AG09319 (cell line): ENCODE measurements at places on chromosomes 7 and 10.

- no peak for DNase-seq
These were observed 131.3 kb downstream of the GLI3 start for GRCh38 chr7:42105554-42106358.

DNA sequence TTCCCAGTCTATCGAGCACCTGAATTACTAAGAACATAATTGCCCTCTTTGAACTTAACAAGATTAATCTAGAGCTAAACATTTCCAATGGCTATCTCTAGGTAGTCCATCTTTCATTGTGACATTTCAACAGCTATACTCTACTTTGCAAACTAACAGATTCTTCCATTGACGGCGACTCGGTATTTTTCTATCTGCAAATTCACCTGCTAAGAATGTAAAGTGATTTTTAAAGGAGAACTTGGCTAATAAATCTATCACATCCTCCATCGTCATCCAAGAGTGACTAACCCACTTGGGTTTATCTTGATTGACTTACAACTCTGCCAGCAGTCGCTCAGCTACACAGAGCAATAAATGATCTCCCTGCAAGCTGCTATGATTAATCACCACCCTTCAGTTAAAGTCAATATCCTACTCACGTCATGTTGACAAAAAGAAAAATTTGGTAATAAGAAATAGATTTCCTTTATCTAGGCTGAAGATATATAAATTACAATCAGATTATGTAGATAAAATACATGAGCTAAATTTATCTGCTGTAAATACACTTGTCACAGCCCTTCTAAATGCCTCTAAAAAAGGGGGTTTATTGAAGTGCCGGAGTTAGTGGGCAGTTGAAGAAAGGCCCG, 99.5 kb downstream of the SFMBT2 start:
- no peak for DNase-seq

DNA sequence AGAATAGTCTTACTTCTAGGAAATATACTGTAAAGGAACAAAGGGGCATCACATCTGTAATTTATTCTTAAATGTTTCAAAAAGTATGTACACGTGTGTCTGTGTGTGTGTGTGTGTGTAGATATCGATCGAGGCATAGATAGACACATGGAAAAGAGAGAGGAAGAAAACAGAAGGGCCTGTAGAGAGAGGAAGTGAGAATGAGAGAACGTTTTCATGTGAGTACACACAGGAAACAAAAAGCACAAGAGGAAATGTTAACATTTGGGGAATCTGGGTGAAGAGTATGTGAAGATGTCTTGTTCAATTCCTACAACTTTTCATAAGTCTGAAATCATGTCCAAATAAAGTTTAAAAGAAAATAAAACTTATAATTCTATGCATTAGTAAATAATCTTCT, 286.5 kb upstream of the SORCS1 start:
- no peak for DNase-seq

DNA sequence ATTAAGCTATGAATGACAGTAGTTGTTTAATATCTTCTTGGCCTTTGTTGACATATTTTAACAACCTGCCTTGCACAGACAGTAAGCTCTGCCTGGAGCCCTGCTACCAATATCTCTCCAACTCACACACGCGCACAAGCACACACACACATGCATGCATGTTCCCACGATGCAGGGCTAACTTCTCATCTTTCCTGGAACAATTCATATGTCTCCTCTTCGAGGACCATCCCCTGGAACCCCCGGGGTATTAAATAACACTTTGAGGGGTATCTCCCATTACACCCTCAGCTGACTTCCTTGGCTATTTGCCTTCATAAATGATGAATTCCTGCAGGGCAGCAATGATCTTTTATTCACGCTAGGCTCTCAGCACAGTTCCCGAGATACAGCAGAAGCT, 258.0 kb downstream of the TRIL start:
- no peak for DNase-seq

- no peak for DNase-seq
These were observed 90.8 kb downstream of the SFMBT2 start for GRCh38 chr10:7320072-7320471.

- no peak for DNase-seq
These were observed 86.6 kb upstream of the PDK4 start for GRCh38 chr7:95682913-95683312.

GRCh38 chr10:74382663-74383062, 231.6 kb downstream of the ADK start:
- no peak for DNase-seq

DNA sequence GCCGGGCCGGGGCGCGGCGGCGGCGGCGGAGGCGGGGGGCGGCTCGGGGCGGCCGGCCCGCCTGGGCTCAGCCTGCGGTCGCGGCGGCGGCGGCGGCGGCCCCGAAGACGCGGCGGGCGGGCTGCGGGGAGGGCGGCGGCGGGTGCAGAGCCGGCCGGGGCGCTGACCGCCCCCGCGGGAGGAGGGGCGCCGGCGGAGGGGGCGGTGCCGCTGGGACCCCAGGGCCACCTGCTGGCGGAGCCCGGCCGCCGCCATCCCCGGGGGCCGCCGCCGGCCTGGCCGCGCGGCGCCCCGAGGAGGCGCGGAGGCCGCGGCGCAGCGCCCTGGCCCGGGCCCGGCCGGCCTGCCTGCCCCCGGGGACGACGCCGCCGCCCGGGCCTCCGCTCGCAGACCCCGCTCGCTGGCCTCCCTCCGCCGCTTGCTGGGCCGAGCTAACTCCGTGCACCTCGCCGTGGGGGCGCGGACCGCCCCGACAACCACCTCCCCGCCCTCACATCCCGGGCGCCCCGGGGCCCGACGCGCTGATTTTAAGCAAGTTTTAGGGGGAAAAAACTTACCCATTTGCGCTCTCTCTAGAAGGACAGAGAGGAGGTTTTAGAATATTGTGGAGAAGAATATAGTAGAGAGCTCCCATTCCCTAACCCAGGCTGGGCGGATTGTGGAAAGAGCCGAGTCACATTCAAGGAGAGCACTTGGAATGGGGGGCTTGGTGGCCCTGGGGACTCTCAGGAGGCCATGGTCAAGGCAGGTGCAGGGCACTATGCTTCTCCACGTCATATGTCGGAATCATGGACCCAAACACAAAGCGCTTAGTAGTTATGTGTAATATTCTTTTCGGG, at the start of gene BEND7:
TSS of gene BEND7 (minus strand) at position 140 of the 839 bp plus-strand sequence. CDS start 481 bp downstream, outside the sequence.
- no peak for DNase-seq

DNA sequence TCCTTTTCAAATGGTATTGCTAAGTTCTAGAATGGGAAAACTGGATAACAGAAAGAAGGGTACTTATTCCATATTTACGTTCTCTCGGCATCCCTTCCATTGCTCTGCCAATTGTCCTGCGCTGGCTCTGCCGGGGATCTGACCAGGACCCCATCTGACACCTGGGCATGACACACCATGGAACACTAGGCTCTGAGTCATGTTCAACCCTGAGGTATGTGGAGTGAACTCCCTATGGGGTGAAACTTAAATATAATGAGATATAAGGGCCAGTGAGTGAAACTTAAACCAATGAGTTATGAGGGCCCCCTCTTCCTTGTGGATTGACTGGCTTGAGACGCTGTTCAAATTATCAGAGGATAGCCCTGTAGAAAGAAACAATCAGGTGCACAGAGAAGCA, 55.1 kb upstream of the ZEB1 start:
- DNase-seq = no peak

- no peak for DNase-seq
These were observed 262.8 kb upstream of the GRB10 start for GRCh38 chr7:51045319-51046102.

DNA sequence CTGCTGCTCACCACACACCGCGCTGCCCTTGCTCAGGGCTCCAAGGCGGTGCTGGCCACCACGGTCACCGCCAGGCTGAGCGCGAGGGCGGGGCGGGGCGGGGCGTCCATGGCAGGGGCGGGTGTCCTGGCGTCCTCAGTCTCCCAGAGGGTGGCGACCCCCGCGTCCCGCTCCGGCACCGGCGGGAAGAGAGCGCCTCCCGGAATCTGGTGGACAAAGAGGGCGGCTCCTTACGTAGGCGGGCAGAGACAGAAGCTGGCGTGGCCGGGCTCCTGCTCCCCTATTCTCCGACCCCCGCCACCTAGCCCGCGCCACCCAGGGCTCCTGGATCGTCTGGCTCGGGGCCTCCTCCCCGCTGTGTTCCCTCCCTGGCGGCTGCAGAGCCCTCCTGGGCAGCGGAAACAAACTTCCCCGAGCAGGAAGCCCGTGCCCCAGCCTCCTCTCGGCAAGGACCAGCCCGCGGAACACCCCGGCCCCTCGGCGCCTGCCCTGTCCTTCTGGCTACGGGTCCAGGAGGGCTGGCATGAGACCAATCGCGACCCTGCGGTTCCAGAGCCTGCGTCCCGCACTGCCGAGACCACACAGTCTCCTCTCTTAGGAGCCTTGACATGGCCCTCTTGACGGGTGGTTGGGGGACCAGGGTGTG, 133.8 kb upstream of the ZNF92 start:
- no peak for DNase-seq

GRCh38 chr7:5349005-5349380, 66.2 kb downstream of the SLC29A4 start:
- no peak for DNase-seq

GRCh38 chr10:33955676-33956075, 621.2 kb upstream of the NRP1 start:
- no peak for DNase-seq

DNA sequence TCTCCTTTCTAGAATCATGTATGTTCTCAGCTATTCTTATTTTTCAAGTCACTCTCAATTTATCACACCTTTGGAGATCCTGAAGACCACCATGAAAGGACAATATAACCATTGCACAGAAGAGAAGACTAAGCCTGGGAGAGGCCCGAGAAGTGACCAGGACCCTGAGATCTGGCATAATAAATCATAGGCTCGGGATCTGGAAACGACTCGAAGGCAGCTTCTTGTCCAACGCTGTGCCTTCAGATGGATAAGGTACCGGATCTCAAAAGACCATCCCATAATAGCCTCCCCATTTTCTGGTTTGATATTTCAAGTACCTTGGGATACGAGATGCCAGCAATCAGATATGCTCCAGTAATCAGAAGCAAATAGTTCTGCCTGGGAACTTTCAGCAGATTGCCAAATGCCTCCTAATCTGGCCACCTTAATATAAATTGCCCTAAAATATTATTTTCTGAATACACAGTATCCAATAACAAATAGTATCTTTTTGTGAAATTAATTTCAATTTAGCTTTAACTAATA, 179.2 kb upstream of the ZMIZ1 start:
- DNase-seq = no peak

- no peak for DNase-seq
These were observed 53.3 kb upstream of the LOXL4 start for GRCh38 chr10:98321186-98321780.

DNA sequence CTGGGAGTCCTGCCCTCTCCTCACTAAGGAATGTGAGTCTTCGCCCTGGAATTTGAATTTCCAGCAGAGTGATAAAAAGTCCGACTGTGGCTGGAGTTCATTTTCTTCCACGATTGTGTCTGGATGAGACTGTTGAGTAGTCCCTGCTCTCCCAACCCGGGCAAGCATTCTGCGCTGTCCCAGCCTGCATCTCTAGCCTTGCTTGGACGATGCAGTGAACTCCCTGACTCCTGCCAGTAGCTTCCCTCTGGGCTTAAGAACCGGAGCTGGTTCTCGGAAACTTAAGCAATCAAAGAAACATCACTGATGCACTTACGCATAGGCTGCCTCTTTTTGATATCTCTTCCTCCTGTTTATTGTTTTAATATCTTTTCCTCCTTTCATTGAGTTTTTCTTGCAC, 116.0 kb upstream of the FZD8 start:
- DNase-seq = no peak

GRCh38 chr10:4546500-4546899, 279.5 kb upstream of the AKR1E2 start:
- no peak for DNase-seq

- DNase-seq = no peak
These were observed 7.3 kb upstream of the KLHDC10 start for GRCh38 chr7:130063036-130063435.

DNA sequence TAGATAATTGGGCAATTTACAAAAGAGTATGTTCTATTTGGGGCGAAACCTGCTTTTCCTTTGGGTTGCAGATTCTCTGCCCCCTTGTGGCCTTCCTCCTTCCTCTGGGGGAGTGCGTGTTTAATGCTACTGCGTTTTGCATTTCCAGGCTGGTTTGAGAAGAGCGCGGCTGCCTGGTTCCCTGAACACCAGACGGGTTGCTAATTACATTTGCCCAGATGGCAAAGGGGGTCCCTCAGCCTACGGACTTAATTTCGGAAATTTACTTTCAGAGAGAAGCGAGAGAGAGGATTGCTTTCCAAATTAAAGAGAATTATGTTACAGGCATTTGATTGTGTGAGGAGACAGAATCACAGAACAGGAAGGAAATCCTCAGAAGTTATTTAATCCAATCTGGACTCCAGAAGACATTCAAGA, 91.9 kb upstream of the JAZF1 start:
- peak; percentile 45 for DNase-seq

DNA sequence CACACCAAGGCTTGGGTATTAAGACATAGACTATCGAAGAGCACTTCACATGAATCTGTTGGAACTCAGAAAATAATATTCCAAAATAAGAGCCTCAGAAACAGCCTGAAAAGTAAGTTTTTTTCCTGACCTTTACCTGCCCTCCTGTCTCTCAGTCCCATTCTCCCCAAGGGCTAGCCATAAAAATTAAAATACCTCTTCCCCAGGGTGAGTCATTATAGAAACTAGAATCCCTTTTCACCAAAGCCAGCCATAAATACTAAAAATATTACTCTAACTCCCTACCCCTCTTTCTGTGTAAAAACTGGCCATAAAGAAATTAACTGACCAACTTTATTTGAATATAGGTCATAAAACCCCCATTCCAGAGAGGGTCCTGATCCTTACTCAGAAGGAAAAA, 87.9 kb upstream of the TMEM106B start:
- DNase-seq = no peak

GRCh38 chr7:97298561-97298960, 181.1 kb downstream of the SDHAF3 start:
- no peak for DNase-seq

DNA sequence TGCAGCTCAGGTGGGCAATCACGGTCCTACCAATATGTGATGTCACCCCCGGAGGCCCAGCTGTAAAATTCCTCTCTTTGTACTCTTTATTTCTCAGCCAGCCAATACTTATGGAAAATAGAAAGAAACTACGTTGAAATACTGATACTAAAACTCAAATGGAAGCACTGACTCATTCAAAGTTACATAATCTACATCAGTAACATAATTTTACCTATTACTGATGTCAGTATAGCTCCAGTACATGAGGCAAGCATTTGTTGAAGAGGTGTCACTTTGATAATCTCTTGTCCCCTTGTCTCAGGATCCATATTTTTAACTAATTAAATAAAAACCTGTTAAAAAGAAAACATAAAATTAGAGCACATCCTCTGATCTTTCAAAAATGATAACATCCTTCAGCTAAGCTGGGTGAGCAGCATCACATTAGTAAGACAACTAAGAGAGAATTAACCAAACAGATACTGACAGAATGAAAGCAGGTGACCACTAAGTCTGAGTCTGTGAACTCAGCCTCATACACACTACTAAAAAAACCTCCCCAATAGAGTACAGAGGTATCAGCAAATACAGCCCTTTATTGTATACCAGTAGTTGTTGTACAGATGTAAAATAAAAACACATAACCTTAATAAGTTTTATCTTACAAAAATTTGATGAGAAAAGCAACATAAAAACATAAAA, 17.6 kb downstream of the SLC25A40 start:
- DNase-seq = no peak

- DNase-seq = no peak
These were observed 39.3 kb downstream of the RBM17 start for GRCh38 chr10:6128087-6128486.
